Fibroblast of skin of left quadriceps (primary cell): ENCODE measurements at places on chromosomes 2 and 18.

DNA sequence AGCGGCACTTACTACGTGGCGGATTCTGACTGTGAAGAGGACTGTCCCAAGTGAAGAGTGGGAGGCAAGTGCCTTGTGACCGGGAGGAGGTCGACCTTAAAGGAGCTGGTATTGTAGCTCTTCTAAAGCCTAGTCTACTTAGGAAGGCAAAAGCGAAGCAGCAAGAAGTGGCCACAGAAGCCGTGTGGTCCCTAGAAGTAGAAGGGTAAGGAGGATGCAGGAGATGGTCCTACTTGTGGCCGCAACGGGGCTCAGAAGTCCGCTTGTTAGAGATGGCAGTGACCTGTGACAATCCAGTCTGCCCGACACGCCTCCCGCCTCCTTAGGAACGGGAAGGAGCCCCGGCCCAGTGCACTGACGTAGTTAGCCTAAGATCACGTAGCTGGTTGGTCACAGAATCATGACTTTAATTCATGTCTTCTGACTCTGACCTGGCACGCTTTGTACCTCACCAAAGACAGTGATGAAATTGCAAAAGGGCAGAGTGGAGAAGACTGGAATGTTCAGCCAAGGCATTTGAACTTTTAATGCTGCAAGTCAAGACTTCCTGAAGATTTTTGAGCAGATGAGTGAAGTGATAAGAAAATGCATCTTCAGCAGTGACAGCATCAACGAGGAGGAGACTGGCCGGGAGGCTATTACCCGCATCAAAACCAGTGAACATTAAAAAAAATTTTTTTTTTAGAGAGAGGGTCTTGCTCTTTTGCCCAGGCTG is 749 bp upstream of the EIF2AK3 start:
- DNase-seq, result peak; percentile 76

GRCh38 chr2:204024503-204024902 is 87.9 kb downstream of the ICOS start:
- DNase-seq, result no peak

DNA sequence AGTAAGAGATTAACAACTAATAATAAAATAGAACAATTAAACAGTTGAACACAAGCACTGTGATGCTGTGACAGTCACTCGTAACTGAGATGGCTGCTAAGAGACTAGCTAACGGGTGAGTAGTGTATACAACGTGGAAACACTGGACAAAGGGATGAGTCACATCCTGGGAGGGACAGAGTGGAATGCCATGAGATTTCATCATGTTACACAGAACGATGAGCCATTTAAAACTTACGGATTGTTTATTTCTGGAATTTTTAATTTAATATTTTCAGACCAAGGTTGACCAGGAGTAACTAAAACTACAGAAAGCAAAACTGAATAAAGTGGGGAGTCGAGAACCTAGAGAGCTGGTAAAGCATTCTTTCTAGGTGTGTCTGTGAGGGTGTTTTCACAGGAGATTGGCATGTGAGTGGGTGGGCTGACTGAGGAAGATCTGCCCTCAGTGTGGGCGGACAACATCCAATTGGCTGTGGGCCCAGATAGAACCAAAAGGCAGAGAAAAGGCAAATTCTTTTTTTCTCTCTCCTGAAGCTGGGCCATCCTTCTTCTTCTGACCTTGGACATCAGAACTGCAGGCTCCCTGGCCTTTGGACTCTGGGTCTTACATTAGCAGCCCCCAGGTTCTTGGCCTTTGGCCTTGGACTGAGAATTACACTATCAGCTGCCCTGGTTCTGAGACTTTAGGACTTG is 14.6 kb downstream of the TMSB10 start:
- peak; percentile 94 for DNase-seq

DNA sequence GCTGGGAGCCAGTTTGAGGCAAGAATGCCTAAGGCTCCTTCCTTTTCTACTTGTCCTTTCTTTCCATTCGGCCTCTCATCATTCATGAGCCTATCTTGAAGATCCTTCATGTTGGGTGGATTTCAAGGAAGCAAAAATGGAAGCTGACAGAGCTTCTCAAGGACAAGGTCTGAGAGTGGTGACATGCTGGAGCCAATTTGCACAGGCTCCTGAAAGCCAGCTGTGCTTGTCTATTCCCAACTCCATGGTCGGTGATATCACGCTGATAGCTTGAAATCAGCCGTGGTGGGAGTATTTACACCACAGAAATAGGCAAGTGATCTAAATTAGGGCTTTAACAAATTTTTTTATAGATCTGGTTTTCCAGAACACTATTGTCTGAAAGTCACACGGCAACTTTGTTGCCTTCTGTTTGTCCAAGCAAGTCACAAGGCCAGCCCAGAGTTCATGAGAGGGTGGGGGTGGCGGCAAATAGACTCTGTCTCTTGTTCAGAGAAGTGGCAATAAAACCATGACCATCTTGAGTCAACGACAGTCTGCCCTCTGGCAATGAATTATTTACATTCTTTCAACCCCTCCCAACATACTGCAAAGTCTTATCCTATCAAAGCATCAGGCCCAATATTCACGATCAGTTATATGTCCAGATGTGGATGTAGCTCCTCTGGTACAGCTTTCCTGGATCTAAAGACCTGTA is 49.9 kb upstream of the SLC35F5 start:
- DNase-seq, result no peak

DNA sequence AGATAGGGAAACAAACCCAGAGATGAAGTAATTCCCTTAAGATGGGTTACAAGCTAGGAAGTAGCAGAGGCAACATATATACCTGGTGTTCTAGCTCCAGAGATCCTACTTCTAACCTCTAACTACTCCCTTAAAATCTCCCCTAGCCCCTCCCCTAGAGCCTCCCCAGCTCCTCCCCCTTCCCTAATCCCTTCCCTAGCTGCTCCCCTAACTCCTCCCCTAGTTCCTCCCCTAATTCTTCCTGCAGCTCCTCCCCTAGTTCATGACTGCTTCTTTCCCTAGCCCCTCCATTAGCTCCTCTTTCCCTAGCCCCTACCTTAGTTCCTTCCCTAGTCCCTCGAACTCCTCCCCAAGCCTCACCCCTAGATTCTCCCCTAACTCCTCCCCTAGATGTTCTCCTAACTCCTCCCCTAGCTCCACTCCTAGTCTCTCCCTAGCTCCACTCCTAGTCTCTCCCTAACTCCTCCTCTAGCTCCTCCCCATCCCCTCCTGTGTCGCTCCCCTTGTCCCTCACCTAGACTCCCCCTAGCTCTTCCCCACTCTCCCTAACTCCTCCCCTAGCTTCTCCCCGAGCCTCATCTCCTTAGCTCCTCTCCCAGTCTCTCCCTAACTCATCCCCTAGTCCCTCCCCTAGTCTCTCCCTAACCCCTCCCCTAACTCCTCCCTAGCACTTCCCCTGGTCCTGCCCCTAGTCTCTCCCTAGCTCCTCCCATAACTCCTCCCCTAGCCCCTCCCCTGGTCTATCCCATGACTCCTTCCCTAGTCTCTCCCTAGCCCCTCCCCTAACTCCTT is 108.9 kb downstream of the CD226 start:
- DNase-seq, result no peak

- DNase-seq, result no peak
Measured at GRCh38 chr2:201699416-201699815, 972 bp upstream of the MPP4 start.

DNA sequence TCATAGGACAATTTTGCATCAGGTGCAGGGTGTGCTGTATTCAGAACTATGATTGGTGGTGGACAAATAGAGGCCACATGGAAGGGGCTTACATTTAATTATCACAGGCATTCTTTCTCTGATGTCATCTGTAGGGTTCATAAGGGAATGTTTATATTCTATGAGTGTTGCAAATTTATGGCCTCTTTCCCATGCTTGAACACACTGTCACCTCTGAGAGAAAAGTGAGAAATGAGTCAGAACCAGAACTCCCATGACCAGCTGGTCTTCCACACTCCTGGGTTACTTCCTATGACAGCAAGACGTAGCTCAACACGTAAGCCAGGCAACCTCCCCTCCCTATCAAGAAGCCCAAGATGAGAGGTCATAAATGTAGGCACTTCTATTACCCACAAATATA is 310.8 kb downstream of the PIEZO2 start:
- peak; percentile 48 for DNase-seq

DNA sequence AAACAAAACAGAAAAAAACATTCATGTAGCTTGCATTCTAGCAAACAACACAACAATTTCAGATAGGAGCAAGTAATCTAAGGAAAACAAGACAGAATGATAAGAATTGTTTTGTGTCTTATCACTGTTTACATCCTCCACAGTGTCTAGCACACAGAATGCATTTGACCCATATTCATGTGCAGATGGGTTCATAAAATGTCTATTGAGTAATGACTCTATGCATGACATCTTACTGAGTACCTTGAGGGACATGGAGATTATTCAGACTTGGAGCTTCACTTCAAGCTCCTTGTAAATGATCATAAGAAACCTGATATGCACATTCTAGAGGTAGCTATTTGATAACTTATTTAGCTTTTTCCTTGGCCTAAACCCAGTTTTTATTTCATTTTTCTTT is 69.0 kb downstream of the DTNA start:
- no peak for DNase-seq

DNA sequence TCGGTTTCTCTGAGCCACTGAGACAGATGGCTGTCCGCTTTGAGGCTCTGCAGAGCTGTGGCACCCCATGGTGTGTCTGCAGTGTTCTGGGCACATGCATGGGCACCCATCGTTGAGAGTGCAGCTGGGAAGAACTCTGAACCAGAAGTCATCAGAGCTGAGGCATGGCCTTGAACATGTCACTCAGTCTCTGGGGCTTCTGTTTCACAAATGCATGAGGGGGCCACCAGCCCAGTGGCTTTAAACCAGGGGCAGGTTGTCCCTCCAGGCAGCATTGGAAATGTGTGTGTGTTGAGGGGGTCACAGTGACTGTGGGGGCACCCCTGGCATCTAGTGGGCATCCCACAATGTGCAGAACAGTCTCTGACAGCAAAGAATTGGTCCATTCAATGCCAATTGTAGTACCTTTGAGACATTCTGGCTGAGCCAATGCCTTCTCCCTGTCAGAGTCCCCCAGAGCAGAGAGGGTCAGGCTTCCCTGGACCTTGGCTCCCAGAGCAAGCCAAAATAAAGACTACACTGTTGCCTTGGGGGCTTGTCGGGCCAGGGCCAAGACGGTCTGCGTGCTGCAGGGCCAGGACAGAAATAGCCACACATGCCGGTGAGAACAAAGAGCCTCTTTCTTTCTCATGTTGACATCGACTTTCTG is 9.3 kb upstream of the PSMD1 start:
- no peak for DNase-seq

GRCh38 chr2:3927031-3927430 is 223.7 kb downstream of the DCDC2C start:
- DNase-seq, result no peak

GRCh38 chr2:215003001-215003400 is 135.4 kb downstream of the ABCA12 start:
- DNase-seq, result no peak

DNA sequence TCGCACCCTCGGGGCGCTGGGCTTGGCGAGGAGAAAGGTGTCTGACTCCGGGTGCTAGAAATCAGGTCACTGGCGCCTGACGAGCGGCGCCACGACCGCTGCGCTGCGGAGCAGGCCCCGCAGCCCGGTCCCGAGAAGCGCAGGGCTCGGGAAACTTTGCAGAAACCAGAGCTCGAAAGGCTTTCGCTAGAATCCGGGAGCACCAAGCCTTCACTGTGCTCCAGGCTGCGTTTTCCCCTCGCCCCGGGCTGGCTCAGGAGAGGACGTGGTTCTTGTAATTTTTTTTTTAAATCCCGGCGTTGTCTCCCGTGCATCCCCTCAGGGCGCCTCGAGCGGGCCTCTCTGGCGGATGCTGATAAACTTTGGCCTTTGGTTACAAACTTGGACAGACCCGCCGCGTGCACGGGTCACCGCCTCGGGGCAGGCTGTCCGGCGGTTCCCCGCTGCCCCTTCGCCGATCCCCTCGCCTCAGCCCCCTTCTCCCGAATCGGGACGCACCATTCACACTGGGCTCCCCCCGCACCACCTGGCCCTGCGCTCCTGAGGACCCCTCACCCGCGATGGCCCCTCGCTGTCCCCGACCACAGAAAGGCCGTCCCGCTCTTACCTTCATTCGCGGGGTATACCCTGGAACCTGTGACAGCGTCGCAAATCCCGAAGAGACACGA is 419 bp downstream of the EPHA4 start:
- no peak for DNase-seq

DNA sequence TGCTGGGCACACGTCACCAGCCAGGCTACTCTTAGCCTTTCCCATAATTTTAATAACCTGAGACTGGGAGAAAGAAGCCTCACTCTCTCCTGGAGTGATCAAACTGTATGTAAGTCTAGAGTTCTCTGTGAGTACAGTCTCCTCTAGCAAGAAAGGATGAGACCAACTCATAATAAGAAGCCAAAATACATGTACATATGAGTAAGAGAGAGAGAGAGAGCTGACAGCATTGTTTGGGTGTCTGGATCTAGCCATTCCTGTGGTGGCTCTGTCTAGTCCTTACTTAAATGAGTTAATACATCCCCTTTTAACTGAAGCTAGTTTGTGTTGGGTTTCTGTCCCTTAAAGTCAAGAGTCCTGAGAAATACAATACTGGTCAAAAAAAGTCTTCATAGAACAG is 26.0 kb upstream of the ANXA4 start:
- DNase-seq, result no peak

DNA sequence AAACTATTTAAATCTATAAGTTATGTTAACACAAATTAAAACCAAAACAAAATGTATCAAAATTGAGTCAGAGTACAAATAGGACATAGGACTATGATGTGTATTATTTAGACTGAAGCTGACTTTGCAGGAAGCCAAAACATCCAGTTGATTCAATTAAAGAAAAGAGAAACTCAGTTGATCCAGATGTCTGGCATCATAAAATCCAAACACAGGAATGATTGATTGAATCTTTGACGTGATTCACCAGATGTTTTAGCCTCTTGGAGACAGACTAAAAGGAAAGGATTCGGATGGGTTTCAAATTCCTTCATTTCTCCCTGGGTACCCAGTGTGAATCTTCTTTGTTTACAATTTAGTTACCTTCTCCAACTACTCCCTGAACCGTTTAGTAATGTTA is 272.9 kb downstream of the IRS1 start:
- DNase-seq, result peak; percentile 58

- no peak for DNase-seq
Measured at GRCh38 chr18:13227910-13228309, 9.3 kb downstream of the LDLRAD4 start.
